ENCODE measurements at places on chromosomes 7 and 10.

GRCh38 chr10:130363051-130363450 lies 226.9 kb downstream of the GLRX3 start:
- no peak for DNase-seq

- no peak for DNase-seq
Measured at GRCh38 chr7:158633055-158633956, 45.7 kb upstream of the PTPRN2 start.

- DNase-seq: no peak
Measured at GRCh38 chr10:94299417-94299816, 63.3 kb downstream of the NOC3L start.

DNA sequence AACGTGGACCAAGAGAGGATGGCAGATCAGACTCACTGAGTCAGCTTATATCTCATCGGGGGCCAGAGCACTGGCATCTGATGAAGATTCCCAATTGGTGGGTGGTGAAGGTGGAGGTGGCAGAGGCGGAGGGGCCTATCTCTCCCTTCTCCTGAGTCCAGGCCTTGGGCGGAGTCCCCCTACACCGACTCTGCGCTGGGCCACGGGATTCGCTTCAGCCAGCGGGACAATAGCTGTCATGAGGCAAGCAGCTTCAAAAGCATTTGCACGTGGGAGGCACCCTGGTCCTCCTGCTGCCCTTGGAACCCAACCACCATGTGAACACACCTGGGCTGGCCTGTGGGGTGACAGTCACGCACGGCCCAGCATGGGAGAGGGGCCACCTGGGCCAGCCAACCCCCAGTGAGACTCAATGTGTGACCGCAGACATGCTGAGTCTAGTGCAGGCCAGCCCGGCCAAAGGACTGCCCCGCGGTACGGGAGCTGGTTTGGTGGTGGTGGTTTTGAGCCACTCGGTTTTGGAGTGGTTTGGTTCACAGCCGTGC lies 466.8 kb upstream of the FOXK1 start:
- no peak for DNase-seq

GRCh38 chr7:88224601-88225275 lies 4.9 kb upstream of the SRI start:
- no peak for DNase-seq

GRCh38 chr7:48038815-48039506 lies 3.6 kb downstream of the C7orf57 start:
- no peak for DNase-seq

DNA sequence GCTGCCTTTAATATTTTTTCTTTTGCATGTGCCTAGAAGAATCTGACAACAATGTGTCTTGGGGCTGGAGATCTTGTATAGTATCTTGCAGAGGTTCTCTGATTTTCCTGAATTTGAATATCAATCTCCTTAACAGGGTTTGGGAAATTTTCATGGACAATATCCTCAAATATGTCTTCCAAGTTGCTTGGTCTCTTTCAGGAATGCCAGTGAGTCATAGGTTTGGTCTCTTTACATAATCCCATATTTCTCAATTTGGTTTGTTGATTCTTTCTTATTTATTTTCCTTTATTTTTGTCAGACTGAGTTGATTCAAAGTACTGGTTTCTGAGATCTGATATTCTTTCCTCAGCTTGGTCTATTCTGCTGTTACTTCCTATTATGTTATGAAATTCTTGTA lies 208.7 kb upstream of the GLI3 start:
- no peak for DNase-seq

DNA sequence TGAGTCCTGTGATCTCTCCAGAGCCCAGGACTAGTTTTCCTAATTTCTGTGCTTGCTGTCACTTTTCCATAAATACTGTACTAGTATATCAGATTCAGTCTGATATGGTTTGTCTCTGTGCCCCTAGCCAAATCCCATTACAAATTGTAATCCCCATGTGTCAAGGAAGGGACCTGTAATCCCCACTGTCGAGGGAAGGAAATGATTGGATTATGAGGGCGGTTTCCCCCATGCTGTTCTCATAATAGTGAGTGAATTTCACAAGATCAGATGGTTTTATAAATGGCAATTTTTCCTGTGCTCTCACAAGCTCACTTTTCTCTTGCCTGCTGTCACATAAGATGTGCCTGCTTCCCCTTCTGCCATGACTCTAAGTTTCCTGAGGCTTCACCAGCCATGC lies 54.8 kb upstream of the IFRD1 start:
- no peak for DNase-seq

GRCh38 chr7:142910481-142910880 lies 23.1 kb downstream of the TRPV5 start:
- no peak for DNase-seq

GRCh38 chr7:22248111-22248809 lies 108.7 kb downstream of the RAPGEF5 start:
- no peak for DNase-seq

GRCh38 chr7:38274486-38274885 lies 1.1 kb upstream of the TARP start:
- DNase-seq: no peak

- DNase-seq: no peak
Measured at GRCh38 chr10:96288151-96288621, 16.0 kb upstream of the DNTT start.

Measured in activated T-cell treated with anti-CD3 and anti-CD28 coated beads for 4 hours (primary cell).